ENCODE measurements at places on chromosomes 1 and 21.

DNA sequence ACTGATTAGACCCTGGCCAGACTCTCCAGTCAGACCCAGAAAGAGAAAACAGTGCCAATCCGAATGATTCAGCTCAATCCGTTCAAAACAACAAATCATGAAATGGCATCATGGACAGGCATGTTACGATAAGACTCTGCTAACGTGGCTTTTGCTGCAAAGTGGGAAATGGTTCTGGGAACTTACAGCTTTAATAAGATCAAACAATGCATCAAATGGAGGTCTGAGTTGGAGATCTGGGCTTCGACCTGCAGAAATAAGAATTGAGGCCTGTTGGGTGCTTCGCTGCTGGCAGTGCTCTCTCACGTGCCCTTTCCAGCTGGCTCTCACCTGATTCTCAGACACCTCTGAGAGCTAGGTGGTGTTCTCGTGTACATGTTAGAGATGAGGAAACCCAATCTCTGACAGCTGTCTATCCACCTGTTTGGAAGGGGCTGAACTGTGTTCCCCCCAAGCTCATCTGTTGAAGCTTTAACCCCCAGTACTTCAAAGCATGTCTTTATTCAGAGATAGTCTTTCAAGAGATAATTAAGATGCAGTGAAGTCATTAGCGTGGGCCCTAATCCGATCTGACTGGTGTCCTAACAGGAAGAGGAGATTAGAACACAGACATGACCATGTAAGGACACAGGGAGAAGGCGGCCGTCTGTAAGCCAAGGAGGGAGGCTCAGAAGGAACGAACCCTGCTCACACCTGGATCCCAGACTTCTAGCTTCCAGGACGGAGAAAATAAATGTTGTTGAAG lies 45.5 kb upstream of the ETS2 start:
- no peak for DNase-seq

DNA sequence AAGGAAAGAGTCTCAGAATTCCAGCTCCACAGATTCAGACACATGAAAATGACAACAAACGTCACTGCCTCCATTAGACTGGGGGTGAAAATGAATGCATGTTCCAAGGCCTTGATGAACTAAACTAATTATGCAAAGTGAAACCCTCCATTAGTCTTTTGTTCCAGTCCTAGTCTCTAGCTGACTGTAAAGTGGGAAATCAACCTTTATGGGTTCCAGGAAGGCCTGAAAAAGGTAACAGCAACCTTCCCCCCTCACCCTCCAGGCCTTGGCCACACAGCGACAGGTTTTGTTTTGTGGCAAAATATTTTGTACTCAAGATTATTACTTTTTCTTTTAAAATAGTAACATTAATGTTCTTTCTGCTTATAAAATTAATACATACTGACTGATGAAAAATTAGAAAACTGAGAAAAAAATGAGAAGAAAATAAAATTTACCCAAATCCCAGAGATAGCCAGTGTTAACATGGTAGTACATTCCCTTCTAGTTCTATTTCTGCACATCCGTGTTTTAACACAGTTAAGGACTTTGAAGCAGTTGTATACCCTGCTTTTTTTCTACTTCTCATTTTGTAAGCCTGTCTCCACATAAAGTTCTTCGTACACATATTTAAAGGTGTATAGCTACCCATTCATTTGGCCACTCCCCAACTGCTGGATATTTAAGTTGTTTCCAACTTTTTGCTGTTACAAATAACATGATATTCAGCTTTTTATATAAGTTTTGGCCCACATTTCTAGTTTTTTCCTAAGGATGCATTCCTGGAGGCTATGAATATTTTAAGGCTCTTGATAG lies 60.9 kb downstream of the CD2 start:
- DNase-seq = no peak

DNA sequence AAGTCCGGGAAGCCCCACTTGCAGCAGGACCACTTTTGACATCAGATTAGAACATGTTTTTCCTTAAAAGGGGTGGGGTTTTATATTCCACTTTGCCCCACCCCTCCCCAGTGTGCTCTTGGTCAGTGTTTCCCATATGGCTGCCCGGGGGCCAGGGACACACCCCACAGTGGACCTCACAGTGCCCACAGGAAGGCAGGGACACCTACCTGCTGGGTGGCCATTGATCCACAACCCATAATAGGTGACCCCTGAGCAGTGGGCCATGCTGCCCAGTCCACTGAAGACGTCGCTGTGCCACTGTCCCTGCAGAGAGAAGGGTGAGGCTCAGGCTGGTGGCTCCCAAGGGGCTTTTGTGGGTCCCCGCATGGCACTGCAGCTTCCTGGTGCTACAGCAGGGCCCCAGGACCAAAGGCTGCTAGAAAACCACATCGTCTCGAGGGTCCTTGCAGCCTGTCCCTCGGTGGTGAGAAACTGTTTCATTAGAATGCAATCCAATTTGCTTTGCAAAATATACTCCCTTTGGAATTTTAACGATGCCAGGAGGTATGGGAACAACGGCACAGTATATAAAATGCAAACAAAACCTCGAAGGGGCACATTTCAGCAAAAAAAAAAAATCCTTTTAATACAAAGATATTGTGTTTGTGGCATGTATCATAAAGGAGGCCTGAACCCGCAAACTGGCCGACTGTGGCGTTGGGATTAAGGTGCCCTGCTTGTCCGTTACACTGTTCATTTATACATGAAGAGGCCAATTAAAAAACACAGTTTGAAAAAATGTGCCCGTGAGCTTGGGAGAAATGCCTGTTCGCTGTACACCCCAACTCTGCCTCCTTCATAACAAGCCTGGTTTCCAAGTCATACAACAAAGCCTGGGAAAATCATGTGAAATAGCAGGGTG lies 16.9 kb downstream of the MORN1 start:
- no peak for DNase-seq

- no peak for DNase-seq
Measured at GRCh38 chr1:180230791-180231505, 884 bp downstream of the LHX4 start.

DNA sequence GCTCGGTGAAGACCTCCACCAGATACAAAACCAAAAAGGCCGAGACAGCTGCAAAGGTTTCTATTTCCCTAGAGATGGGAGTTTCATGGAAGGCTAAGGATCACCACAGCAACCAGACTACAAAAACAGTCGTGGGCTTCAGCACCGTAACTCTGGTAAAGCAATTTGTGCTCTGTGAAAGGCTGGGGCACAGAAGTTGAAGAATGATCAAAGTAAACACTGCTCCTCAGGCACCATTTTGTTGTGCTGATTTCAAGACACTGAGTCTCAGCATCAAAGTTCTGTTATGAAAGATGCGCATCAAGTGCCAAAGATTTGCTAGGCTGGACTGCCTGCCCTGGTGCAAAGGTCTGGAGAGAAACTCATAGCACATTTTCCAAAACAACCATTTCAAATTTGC lies 116.2 kb downstream of the TGFBR3 start:
- DNase-seq = no peak

DNA sequence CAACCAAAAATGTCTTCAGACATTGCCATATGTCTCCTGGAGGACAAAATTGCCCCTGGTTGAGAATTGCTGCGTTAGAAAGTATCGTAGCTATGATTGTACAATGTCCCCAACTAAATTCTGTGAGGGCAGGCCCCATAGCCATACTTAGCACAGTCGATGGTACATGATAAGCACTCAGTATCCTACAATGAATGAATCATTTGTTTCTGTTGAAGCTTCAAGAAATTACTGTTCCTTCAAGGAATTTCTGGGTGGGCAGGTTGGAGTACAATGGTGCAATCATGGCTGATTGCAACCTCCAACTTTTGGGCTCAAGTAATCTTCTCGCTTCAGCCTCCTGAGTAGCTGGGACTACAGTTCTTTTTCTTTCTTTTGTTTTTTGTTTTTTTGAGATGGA lies 4.7 kb downstream of the CAP1 start:
- DNase-seq = no peak

- no peak for DNase-seq
Measured at GRCh38 chr1:246052603-246053002, 454.5 kb downstream of the SMYD3 start.

GRCh38 chr1:27397749-27398148 lies 5.3 kb downstream of the GPR3 start:
- DNase-seq = no peak

DNA sequence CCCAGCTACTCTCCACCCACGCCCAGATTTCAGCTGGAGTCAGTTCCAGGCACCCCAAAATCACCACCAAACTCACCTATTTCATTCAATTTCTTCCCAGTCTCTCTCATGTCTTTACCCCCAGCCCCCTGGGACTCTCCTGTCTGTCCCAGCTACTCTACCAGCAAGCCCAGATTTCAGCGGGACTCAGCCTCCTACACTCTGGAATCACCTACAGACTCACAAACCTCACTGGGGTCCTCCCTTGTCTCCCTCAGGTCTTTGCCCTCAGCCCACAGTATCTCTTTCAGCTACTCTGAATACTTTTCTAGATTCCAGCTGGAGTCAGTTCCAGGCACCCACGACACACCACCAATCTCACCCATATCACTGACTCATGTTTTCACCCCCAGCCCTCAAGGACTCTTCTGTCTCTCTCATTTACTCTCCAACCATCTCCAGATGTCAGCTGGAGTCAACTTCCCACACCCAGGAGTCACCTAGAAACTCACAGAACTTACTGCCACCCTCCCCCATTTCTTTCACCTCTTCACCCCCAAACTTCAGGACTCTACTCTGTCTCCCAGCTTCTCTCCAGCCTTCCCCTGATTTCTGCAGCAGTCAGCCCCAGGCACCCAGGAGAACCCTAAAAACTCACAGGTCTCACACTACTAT lies 1529.3 kb upstream of the TPTE start:
- DNase-seq = no peak

- DNase-seq = no peak
Measured at GRCh38 chr1:7387053-7387927, 383.8 kb upstream of the VAMP3 start.

DNA sequence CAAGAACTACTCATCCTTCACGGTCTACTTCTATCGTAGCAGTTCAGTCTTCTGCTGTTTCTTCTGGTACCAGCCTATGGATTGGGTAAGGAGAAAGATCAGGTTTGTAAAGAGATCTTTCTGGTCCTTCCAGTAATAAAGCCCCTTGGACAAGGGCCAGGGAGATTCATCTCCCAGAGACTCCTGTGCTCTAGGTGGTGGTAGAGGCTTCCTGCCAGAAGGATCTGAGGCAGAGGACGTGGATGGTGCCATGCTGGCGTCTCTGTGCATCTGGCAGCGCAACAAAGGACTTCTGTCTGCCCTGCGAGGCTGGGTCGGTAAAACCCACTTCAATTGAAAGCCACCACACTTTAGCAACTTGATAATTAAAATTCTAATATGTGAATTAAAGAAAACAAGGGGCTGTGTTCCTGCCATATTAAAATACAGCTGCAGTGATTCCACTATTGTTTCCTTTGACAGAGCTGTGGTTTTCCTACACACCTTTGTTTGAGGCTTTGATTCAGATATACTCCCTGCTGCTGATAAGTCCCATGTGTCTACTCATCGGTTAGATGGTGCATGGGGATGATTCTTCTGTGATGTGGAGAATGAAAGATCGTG lies 73.6 kb downstream of the ROR1 start:
- DNase-seq = no peak

GRCh38 chr1:86775395-86775794 lies 71.0 kb downstream of the SH3GLB1 start:
- no peak for DNase-seq

- DNase-seq = no peak
Measured at GRCh38 chr1:119631086-119631432, 17.0 kb downstream of the ZNF697 start.

- DNase-seq = no peak
Measured at GRCh38 chr1:102851616-102852015, 256.7 kb downstream of the COL11A1 start.

DNA sequence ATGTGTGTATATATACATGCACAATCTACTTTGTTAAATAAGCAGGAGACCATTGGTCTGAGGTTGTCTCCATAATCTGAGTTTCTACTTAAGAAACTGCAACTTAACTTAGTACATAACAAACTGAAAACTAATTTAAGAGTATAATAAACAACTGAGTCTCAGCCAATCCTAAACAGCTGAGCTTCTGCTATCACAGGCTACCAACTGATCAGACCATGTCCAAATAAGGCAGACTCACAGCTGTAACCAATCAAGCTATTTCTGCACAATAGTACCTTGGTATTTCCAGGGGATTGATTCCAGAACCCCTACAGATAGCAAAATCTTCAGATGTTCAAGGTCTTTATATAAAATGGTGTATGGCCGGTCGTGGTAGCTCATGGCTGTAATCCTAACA lies 26.0 kb upstream of the C1orf146 start:
- no peak for DNase-seq

- no peak for DNase-seq
Measured at GRCh38 chr1:43872280-43872679, 61.3 kb upstream of the ARTN start.

- DNase-seq = no peak
Measured at GRCh38 chr1:85135392-85135798, 65.4 kb downstream of the SYDE2 start.

GRCh38 chr21:17476006-17476405 lies 36.8 kb upstream of the CXADR start:
- no peak for DNase-seq

- DNase-seq = no peak
Measured at GRCh38 chr21:26185021-26185420, 14.5 kb upstream of the APP start.

- no peak for DNase-seq
Measured at GRCh38 chr1:56240400-56240799, 339.0 kb downstream of the PLPP3 start.

GRCh38 chr1:64933296-64934070 lies 32.9 kb downstream of the JAK1 start:
- no peak for DNase-seq

- DNase-seq = no peak
Measured at GRCh38 chr1:90544356-90544755, 172.7 kb downstream of the BARHL2 start.

DNA sequence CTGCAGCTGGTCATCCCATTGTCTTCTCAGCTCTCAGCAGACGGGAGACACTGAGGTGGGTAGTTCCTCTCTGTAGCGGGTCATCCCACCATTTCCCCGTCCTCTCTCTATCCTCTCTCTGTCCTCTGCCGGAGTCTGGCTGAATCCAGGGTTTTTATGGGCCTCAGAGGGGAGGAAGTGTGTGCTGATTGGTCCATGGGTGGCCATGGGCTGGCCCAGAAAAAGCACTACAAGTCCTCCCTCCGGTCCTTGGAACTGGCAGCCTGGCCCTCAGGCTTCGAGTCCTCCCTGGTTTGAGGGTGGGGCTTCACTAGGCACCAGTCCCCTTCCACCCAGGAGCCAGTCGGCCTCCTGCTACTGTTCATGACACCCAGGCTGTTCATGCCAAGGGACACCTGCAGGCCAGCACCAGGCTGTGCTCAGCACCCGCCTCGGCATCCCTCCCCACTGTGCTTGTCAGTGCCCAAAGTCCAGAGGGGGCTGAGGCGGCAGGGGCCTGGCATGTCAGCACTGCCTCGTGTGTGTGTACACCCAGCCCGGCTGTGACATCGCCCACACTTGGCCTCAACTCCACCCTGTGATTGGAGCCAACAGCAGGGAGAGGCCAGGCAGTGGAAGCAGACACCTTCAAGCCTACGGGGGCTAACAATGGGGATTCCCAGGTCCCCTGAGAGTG lies 23.0 kb upstream of the LRRC8C start:
- DNase-seq = no peak

GRCh38 chr1:51072043-51072439 lies 30.0 kb upstream of the C1orf185 start:
- no peak for DNase-seq
